Activated T-helper 9 cell treated with anti-CD3 and anti-CD28 coated beads, Interleukin-2, amount 50 U/mL, for 16 hours (primary cell): ENCODE measurements at places on chromosomes 7 and 10.

DNA sequence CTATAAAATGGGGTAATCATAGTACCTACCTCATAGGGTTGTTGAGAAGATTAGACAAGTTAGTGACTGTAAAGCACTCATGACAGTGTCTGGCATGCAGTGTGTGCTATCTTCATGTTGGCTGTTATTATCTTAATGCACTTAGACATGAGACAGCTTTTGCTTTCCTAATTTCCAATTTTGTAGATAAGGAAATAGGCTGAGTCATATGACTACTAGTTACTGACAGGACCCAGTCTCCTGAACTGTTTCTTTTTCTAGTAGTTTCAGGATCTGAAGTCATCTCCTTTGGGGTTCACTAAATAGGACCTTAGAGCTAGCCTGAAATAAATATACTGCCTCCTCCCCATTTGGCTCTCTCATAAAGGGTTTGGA lies 74.2 kb downstream of the SNX10 start:
- DNase-seq: no peak

DNA sequence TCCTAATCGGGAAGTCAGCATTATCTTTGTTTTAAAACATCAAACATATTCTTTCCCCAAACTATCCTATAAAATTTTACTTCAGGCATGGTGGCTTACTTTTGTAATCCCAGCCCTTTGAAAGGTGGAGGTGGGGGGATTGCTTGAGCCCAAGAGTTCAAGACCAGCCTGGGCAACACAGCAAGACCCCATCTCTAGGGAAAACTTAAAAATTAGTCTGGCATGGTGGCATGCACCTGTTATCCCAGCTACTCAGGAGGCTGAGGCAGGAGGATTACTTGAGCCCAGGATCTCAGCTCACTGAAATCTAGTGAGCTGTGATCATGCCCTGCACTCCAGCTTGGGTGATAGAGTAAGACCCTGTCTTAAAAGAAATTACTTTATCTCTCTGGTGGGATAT lies 4.9 kb downstream of the CLDN12 start:
- no peak for DNase-seq

DNA sequence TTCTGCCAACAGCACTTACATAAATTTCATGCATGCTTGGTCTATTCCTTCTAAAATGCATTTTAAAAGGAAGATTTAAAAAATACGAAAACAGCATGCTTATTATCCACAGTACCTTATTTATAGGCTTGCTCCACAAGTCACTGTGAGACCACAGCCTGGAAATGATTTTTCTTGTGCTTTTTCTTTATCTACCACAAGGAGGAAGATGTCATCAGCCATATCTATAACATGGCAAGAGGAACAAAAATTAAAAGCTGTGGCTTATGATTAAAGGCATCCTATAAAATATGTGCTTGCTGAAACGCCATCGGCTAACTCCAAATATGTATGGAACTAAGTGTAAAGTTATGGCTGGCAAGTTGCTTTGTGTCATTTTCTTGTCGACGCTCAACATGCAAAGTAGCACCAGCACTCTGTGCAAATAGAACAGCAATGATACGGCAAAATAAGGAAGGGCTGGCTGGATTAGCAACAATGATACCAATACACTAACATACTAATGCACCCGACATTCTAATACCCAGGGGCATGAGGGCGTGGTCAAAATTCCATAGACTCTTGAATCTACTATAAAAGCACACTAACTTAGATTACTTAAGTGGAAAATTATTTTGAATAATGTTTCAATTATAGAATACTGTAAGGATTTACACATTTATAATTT lies 41.2 kb upstream of the AKR1E2 start:
- DNase-seq: no peak

- no peak for DNase-seq
These were observed 2.5 kb downstream of the ACTR3B start for GRCh38 chr7:152762056-152762455.

GRCh38 chr10:123878666-123879303 lies 12.8 kb downstream of the CPXM2 start:
- DNase-seq: no peak

- DNase-seq: no peak
These were observed 9.8 kb upstream of the ZNF22 start for GRCh38 chr10:44990965-44991364.

DNA sequence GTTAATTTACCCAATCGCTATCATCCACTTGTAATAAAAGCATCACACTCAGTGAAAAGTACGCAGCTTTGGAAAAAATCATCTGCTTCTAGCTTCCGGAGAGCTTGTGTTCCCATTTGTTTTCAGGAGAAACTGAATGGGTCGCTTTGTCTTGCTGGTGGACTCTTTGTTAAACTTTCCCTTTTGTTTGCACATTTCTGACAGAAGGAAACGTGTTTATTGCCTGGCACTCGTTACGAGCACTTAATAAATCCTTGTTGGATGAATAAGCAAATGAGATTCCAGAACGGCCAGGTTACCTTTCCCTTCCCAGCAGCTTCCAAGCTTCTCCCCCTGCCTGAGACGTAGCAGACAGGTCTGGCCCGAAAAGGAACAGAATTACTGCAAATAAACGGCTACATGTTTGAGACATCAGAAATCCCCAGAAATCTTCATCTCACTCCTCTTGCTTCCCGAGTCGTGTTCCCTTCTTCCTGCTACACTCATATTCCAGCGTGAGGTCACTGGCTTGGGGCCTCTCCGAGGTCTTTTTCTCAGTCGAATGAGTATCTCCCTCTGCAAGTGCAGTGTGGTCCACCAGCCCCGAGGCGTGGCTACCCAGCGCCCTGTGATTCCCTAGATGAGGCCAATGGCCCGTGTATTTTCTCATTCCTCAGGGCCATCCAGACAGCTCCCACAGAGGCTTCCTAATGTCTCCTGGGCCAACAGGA lies 167.2 kb downstream of the FRMD4A start:
- DNase-seq: no peak

GRCh38 chr10:109851616-109852474 lies 71.5 kb downstream of the XPNPEP1 start:
- no peak for DNase-seq

DNA sequence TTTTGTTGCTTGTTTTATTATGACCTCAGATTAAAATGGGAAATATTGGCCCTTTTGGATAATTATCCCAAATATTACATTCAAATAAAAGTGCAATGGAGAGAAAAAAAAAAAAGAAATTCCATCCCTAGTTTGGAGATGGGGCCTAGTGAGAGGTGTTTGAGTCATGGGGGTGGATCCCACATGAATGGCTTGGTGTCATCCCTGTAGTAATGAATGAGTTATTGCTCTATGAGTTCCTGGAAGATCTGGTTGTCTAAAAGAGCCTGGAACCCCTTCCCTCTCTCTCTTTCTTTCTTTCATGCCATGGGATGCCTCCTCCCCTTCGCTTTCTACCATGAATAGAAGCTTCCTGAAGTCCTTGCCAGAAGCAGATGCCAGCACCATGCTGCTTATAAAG lies 44.3 kb downstream of the MSRB2 start:
- no peak for DNase-seq

GRCh38 chr10:58264780-58265179 lies 2.9 kb downstream of the IPMK start:
- DNase-seq: no peak

DNA sequence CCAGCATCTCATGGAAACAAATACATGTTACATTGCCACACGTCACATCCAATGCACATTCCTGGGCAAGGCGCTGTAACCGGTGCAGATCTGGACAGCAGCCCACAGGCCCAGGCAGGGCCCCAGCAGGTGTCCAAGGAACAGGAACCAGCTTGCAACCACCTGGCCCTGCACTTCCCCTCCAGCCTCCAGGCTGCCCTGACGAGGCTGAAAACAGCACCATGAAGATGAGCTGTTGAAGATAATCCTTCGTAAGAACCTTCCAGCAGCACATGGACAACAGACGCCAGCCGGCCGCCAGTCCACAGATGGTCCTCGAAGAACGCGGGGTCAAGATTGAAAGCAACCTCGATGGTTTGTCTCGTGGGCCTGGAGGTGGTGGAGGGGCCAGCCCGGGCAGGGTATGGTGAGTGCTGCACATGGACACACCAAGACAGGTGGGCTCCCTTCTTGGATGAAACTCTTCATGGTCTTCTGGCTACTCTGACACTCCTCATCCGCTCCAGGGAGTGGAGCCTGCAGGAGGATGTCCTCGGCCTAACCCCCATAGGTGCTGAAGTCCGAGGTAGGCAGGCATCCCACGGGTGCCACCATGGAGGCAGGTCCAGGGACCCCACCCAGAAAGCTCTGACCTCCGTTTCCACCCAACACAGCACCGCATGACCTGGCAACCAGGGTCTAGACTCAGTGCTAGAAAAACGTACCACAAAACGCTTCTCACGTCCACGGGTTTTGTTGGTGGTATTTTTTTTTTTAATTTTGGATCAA lies 22.9 kb downstream of the PDGFA start:
- DNase-seq: no peak
